Mesenchymal stem cell (in vitro differentiated cells and primary cell): ENCODE measurements at places on chromosomes 7 and 10.

DNA sequence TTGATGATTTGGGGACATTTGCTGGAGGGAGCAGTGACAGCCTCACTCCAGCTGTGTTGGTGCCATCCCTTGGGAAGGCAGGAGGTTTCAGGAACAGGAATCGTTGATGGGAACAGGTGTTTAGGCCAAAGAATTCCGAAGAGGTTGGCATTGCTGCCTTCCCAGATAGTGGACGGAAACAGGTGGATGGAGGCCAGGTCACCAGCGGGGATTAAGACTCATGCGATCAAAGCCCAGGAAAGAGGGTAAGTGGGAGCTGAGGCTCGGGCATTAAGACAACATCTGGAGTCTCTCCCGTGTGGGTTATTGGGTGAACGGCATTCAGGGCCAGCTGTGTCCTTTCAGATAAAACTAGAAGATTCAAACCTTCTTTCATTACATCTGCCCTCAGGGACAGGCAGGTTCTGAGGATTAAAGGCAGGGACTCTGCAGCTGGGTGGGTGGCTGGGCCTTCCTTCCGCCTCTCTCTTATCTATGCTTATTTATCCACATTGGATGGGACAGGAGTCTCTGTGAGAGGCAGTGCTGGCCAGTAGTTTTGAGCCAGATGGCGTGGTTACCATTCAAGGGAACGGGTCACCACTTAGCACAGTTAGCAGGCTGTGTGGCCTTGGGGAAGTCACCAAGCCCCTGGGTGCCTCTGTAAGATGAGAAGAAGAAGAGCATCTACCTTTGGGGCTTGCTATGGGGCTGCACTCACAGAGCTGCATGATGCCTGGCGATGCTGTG lies 67.6 kb downstream of the INSIG1 start:
- DNase-seq, result no peak

GRCh38 chr7:17984288-17984687 lies 43.4 kb downstream of the PRPS1L1 start:
- DNase-seq, result no peak

DNA sequence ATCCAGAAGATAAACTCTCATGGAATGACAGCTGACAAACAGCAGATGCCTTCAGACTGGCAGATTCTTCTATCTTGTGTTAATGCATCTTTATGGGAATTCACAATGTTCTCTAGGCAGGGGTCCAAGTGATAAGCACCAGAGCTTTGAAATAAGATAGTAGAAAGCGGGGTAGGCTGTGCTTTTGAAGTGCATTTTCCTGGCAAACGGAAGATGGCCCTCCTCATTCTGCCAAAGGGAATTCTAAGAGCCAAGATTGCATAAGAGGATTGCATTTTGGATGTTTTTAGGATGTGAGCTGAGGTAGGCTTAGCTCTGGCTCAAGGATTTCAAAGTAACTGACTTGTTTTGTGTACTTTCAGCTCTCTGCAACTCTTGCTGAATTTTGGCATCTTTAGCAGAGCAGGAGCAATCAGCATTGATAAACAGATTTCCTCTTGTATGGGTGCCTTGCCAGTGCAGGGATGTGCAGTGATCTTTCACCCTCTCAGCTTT lies 298.5 kb upstream of the KLF6 start:
- peak; percentile 72 for DNase-seq

- no peak for DNase-seq
Observed at GRCh38 chr10:29748109-29748650, 113.4 kb upstream of the SVIL start.

DNA sequence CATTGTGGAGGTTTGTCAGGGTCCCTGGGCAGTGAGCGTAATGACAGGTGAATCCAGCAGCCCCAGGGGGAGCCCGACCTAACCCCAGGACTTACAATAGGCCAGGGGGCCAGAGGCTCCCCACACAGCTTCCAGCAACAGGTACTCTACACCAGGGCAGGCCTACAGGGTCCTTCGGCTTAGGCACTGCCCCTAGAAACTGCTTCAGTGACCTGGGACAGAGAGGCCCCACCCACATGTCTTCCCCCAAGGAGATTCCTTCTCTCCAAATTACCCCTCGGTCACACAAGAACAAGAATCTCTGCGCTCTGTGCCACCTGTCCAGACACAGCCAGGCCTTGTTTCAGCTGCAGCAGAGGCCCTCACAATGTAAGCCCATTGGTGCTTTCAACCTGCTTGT lies 24.4 kb downstream of the SKIDA1 start:
- no peak for DNase-seq

DNA sequence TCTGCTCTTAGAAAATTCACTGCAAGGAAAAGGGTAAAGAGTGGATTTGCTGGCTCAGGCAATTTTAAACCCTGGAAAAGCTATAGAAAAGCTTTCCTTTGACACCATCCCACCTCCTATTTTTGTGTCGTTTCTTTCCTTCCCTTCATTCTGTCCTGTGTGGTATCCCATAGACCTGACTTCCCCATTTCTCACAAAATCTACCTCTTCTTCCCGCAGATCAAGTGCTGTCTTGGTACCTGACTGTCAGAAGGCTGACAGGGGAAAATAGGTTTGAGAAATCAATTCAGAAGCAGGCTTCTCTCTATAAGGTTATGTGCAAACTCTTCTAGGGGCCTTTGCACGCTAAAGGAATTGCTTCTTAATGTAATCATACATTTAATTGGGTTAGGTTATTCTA lies 98.9 kb downstream of the MTPN start:
- DNase-seq, result no peak

DNA sequence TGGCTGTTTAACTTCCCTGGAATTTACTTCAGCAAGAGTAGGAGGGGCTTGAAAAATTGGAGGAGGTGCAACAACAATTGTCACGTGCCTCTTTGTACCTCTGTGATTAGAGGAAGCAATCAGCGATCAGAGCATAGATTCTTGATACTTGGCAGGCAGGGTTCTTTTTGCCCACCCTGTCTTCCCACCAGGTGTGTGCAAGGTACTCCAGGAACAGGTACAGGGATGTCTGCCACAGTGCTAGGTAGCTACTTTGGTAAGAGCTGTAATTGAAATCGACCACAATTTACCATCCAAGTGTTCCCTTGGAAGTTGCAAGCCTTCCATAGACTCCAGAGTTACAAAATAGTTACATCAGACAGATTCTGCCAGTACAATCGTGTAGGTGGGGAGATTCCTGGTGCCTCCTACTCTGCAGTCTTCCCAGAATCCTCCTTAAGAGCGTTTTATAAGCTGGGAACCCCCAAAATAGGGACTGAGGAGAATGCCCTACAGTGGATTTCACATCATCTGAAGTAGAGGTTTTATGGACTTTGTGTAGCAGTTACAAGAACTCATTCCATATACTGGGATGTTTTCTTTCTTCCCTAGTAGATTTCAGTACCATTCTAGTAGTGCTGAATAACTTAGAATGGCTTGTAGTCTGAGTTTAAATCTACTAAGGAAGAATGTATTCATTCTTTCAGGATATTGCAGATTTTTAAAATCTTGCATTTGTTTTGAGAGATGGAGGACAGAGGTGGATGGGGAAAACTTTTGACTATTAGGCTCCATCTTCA lies 101.9 kb downstream of the EXOC4 start:
- peak; percentile 43 for DNase-seq

DNA sequence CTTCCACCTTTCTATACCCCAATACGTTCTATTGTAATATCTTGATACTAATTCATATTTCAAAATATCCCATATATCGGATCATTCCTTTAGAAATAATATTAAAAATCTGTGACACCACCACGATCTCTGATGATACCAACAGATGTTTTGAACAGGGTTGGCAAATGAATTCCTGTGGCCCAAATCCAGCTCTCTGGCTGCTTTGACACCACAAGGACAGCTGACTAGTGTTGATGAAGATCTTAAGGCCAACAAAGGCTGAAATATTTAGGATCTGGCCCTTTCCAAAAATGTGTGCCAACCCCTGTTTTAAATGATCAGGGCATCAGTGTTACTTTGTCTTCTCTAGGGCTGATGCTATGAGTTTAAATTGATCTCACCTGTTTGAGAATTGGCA lies 380.7 kb upstream of the PFKP start:
- no peak for DNase-seq

- no peak for DNase-seq
Observed at GRCh38 chr7:85655252-85655651, 468.4 kb upstream of the SEMA3D start.

- DNase-seq, result no peak
Observed at GRCh38 chr7:1883834-1884582, 213.9 kb downstream of the ELFN1 start.

GRCh38 chr10:14645239-14645960 lies 129.3 kb downstream of the FAM107B start:
- DNase-seq, result no peak

DNA sequence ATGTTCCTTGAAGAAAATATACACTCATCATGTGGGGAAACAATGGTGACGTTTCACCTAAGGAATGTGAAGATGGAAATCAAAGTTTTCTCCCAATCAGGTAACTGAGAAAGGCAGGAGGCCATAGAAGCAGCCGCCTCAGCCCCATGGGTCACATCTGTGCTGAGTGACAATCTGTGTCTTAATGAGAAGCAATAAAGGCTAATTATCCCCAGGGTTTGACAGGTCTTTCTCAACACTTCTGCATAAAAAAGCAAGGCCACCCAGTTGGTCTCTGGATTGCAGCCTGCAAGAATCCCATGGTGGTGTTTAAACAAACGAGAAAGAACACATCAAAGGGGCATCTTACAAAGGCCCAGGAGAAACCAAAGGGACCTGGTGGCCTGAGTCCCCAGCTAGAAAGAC lies 91.1 kb upstream of the TNS3 start:
- no peak for DNase-seq

- DNase-seq, result peak; percentile 51
Observed at GRCh38 chr7:35694161-35694783, 663 bp downstream of the HERPUD2 start.

GRCh38 chr7:117023325-117023854 lies 70.1 kb downstream of the ST7 start:
- DNase-seq, result no peak

GRCh38 chr10:67612577-67613537 lies 83.1 kb downstream of the CTNNA3 start:
- peak; percentile 61 for DNase-seq

GRCh38 chr7:115693779-115694178 lies 336.8 kb downstream of the TFEC start:
- no peak for DNase-seq

- DNase-seq, result no peak
Observed at GRCh38 chr10:48612236-48612943, 7.5 kb upstream of the ARHGAP22 start.

DNA sequence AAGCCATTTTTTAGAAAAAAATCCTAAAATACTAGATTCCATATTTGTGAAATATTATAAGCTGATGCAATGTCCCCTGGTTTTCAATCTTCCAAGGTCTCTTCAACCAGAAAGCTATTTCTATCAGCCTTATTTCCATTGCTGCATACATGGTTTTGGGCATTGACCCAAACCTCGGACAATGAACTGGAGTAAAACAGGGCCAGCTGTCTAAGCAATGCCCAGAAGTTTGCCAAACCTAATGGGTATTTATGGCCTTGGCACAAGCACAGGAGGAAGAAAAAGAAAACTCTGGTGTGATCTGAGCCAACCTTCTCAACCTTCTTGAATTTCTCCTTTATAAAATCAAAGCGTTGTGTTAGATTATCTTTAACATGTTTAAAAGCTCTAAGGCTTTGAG lies 402.3 kb downstream of the DNAJB9 start:
- DNase-seq, result no peak

- DNase-seq, result no peak
Observed at GRCh38 chr10:91860885-91861284, 48.4 kb downstream of the FGFBP3 start.
